ENCODE measurements at places on chromosomes 1 and 21. TPM values are rescaled to one million over a fixed set of nuclear protein-coding genes. Genes with fewer than 3 reads are reported as not detected.

CR1 gene
- 0.65 TPM for polyA plus RNA-seq

BARHL2 gene
- polyA plus RNA-seq: not detected

MATN1 gene
- polyA plus RNA-seq: 0.21 TPM

S100A9 gene
- not detected for polyA plus RNA-seq

RNU1-1 gene
- polyA plus RNA-seq: not detected

DCST2 gene
- polyA plus RNA-seq: 0.28 TPM

PTPN7 gene
- polyA plus RNA-seq: 0.33 TPM

All from GM23338 (cell line).